ENCODE measurements at places on chromosomes 16 and 17.

DNA sequence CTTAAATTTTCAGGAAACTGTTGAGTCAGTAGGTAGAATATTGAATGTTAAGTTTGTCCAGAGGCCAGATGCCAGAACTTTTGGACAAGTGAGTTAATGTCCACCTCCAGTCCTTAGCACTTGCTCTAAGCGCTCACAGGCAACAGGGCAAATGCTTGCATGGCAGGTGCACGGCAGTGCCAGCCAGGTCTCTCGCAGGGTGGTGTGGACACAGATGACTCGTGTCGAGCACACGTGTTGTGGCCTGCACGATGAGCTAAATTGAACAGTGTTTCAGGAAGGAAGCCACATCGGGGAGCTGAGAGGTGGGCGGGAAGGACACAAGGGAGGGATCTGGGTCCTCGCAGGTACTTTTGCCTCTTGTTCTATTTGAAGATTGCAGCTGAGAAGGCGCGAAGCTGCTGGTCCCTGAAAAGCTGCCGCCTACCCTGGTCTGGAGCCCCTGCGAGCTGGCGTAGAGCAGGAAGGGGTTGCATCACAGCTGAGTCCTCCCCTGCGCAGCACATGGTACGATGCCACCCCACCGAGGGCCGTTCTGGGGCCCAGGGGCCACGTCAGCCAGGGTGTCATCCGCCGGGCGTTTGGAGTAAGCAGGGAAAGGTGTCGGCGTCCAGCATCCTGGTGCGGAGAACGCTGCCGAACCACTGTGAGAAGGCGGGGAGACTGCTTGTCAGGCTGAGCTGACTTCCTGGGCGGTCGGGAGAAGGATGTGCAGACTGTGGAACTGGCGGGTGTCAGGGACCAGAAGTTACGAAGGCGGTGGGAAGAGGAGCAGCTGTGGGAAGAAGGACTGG, 6.3 kb downstream of the RAB40C start:
- no peak for DNase-seq

GRCh38 chr16:28866454-28866804, 2.8 kb downstream of the SH2B1 start:
- DNase-seq: no peak

GRCh38 chr17:44900894-44901293, 1.6 kb upstream of the EFTUD2 start:
- no peak for DNase-seq

- no peak for DNase-seq
Measured at GRCh38 chr17:10837921-10838320, at the start of gene PIRT. TSS of gene PIRT (minus strand) at chr17:10838087. CDS start at chr17:10825645, 12,442 bp downstream.

- no peak for DNase-seq
Measured at GRCh38 chr16:4175849-4176248, 59.6 kb upstream of the ADCY9 start.

- no peak for DNase-seq
Measured at GRCh38 chr17:74413491-74413890, 18.4 kb upstream of the GPRC5C start.

- peak; percentile 96 for DNase-seq
Measured at GRCh38 chr17:42554250-42555121, 1.8 kb downstream of the HSD17B1 start.

DNA sequence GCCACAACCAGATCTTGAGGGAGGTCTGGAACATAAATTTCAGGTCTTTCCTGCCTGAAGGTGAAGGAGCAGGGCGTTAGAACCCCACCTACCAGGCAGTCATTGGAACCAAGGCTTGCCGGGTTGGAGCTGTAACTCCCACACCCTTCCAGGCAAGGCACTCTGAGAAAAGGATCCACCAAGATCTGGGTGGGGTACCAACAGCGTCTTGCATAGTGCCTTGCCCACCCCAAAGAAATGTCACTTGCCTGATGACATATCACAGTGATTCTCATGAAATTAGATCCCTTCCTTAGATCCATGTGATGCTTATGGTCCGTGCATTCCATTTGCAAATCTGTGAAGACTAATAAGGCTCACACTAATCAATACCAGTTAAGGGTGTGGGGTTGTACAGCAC, 201.3 kb downstream of the KATNIP start:
- DNase-seq: no peak

GRCh38 chr17:12730931-12731521, 58.3 kb upstream of the ARHGAP44 start:
- DNase-seq: peak; percentile 89

GRCh38 chr17:56707312-56708219, 114.1 kb downstream of the NOG start:
- peak; percentile 72 for DNase-seq

DNA sequence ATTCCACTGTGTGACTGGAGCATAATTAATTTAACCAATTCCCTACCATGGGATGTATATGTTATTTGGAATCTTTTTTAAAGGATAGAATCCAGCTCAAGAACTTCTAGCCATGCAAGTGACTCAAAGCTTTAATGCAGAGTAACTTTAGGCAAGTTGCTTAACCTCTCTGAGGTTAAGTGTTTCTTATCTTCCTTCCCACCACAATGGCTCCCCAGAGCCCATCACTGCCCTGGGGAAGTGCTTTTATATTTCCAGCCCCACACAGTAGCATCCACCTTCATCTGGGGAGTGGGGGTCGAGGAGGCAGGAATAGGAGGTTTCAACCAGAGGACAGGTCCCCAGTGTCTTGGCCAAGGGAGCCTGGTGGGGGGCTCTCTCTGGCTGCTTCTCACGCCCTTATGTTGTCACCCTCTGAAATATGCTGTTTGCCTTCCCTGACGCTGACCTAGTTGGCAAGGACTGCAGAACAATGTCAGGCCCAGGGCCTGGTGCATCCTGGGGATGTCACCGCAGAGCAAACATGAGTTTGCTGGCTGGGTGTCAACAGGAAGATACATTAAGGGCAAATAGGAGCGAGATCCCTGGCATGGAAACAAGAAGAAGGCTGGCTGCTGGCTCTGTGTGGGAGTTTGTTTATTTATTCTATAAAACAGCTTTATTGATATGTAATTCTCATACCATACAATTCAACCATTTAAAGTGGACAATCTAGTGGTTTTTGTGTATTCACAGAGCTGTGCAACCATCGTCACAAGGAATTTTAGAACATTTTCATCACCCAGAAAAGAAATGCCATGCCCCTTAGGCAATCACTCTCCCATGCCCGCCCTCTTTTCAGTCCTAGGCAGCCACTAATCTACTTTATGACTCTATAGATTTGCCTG, 46.6 kb upstream of the WSB1 start:
- no peak for DNase-seq

DNA sequence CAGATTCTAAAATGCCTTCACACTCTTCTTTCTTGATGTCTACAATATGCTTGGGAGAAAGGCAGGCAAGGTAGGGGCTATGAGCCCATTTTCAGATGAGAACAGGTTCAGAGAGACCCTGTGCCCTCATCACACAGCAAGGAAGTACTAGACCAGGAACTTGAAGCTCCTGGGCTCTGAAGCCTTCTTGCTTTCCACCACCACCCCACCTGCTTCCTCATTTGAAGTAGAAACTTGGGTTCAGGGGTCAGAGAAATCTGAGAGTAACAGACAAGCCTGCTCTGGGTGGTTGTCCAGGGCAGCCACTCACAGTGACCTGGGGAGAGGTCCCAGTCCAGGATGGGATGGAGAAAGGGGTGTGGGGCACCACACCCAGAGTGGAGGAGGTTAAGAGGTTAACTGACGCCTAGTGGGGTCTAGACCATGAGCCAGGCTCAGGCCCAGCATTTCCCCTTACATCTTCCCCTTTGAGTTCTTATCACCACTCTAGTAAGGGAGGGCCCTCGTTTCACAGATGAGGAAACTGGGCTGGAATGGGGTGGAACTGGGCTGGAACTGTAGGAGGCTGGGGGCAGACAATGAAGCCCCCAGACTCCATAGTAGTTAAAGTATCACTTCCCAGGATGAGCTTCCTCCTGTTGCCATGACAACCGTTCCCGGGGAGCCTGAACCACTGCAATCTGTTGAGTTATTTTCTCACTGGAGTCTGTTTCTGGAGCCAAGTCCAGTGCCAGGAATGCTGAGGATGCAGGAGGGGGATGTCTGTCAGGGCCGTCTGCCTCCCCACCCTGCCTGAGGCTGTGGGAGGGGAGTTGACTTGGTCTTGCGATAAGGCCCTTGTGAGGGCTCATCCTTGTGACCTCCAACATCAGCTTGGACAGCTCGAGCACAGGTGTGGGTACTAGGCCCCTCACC, 16.2 kb upstream of the PHF12 start:
- no peak for DNase-seq

DNA sequence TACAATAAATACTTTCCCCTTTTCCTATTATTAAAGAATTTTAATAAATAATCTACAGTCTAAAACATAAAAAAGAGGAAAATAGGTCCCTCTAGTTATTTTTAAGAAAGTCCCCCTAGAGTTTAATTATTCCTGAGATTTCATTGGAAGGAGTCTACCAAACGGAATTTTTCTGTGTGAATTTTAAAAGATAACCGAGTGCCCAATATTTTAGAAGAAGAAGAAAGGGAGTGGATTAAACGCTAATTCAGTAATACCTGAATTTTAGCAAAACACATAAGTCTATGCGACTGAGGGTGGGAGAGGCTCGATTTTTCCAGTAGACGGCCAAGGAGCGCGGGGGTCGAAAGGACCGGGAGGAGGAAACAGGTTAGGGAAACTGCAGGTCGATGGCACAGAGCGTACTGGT, 2.2 kb downstream of the HOXB2 start:
- no peak for DNase-seq

DNA sequence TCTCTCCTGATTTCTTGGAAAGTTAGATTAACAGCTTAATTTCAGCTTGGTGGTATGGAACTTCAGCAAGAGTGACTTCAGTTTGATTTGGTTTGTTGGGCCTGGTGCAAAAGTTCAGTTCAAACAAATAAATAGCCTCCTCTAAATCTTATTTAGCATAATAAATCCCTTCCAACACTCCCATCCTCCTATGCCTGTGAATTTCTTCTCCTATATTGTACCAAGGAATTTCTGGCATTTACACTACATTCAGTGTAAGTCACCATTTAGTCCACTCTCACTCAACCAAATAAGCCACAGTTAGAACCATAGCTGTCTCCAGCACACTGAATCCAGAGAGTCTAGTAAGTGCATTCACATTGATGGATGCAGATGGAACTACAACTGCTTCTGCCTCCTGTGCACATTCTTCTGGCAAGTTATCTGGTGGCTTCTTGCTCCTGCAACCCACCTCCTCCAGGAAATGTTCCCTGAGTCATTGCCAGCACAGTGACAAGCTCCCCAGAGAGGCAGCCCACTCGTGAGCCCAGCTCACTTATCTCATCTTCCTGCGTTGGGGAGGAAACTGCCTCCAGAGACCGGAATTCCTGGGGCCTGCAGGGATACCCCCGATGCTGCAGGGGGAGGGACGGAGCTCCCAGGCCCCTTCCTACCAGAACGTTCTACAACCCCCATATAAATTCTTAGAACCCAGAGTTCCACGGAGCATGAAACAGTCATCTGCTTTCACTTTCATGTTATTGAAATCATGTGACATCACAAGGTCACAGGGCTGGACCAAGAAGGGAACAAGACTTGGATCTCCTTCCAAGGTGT, 318.3 kb downstream of the PHKB start:
- no peak for DNase-seq

DNA sequence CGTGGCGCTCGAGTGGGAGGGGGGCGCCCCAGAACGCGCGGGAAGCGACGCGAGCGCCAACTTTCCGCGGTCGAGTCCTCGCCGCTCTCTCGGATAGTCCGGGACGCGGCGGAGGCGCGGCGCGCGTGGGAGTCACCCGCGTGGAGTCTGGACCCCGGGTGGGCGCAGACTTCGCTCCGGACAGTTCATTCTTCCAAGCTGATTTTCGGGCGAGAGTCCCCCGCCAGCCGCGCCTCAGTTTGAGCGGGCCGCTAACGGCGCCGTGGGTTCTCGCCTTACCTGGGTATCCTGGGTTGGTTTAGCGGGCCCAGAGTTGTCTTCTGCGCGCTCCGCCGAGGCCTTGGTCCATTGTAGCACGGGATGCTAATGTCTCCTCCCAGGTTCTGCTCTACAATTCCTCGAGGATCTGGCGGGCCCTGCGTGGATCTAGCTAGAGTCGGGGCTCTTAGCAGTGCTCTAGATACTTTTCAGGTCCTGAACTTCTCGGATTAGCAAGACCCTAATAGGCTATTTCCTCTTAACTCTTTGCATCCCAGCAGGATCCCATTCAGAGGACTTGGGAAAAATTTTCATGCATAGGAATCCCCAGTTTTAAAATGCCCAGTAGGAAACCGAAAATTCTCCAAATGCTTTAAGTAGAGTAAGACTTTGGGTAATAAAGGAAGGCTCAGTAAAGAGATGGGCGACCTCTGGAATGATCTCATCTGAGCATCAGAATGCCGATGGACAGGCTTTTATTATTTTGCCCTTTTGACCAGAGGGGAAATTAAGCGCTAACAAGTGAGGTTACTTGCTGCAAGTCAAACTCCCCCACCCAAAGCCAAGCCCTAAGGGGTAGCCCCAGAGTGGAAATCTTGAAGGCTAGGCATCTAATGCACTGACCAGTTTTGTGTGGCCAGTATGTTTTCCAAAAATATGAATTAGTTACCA, 537 bp upstream of the GJC1 start:
- DNase-seq: peak; percentile 73

- DNase-seq: no peak
Measured at GRCh38 chr17:2262135-2262587, 41.4 kb downstream of the SMG6 start.

- DNase-seq: no peak
Measured at GRCh38 chr16:88702371-88703210, 3.6 kb downstream of the RNF166 start.

- DNase-seq: no peak
Measured at GRCh38 chr17:50359005-50359699, 13.2 kb downstream of the XYLT2 start.

DNA sequence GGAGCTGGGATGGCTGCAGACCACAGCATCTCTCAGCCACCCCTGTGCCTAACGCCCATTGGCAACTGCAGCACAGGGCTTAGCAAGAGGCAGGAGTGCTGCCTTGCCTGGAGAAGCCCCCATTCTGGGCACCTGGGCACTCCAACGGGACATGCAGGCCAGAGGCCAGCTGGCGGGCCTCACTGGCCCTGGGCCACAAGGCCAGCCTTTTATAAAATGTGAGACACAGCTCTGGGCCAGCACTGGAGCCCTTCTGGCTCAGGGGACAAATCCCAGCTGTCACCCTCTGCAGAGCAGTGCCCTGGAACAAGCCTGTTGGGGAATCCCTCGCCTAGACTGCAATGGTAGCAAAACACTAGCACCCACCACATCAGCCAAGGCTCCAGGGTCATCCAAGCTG, 171.8 kb downstream of the WSCD1 start:
- peak; percentile 29 for DNase-seq

GRCh38 chr16:4408323-4408690, 8.1 kb downstream of the CORO7 start:
- no peak for DNase-seq

GRCh38 chr17:6070913-6071511, 833 bp downstream of the WSCD1 start:
- no peak for DNase-seq

DNA sequence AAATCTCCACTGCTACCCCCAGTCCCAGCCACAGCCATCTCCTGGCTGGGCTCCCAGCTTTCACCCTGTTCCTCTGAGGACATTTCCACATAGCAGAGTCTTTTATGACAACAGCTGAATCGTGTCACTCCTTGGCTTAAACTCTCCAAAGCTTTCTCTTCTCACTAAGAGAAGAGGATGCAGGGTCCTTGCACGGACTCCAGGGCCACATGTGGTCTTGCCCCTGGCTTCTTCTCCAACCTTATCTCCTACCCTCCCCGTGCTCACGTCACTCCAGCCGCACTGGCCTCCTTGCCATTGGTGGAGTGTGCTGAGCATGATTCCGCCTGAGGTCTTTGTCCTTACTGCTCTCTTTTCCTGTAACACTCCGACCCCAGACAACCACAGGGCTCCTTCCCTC, 39.9 kb upstream of the CCDC182 start:
- DNase-seq: peak; percentile 20

GRCh38 chr16:67356396-67356795, 29.8 kb downstream of the LRRC36 start:
- no peak for DNase-seq

Data from H9 (cell line).